ENCODE measurements at places on chromosomes 7 and 10. TPM values are rescaled to one million over a fixed set of nuclear protein-coding genes. Genes with fewer than 3 reads are reported as not detected.

TUBB8 gene
- total RNA-seq, result not detected

CHST15 gene
- 36.7 TPM for total RNA-seq

GAD2 gene
- total RNA-seq, result 29.6 TPM

TWNK gene
- 5.6 TPM for total RNA-seq

CALHM2 gene
- 4.9 TPM for total RNA-seq

CCL24 gene
- total RNA-seq, result not detected

FAM13C gene
- 66.1 TPM for total RNA-seq

DDC gene
- total RNA-seq, result 1.2 TPM

CLRN3 gene
- total RNA-seq, result 0.27 TPM

MSS51 gene
- 6.5 TPM for total RNA-seq

SPDYE8 gene
- not detected for total RNA-seq

RNF32 gene
- 1.4 TPM for total RNA-seq

RNF133 gene
- total RNA-seq, result 7.3 TPM

WASHC2C gene
- total RNA-seq, result 40.6 TPM

CNNM1 gene
- 6.3 TPM for total RNA-seq

ALKBH4 gene
- 13.8 TPM for total RNA-seq

ING3 gene
- 31.8 TPM for total RNA-seq

PIK3AP1 gene
- 2.1 TPM for total RNA-seq

PRKRIP1 gene
- total RNA-seq, result 18.3 TPM

LIPK gene
- total RNA-seq, result not detected

SLC25A28 gene
- total RNA-seq, result 22.1 TPM

C7orf33 gene
- total RNA-seq, result 0.64 TPM

PLEKHA1 gene
- 34.0 TPM for total RNA-seq

NPC1L1 gene
- total RNA-seq, result not detected

UTF1 gene
- not detected for total RNA-seq

MUC3A gene
- 1.5 TPM for total RNA-seq

DCLRE1A gene
- 12.7 TPM for total RNA-seq

POLR2J2 gene
- total RNA-seq, result 15.3 TPM

TMEM229A gene
- 2.4 TPM for total RNA-seq

ADRA2A gene
- total RNA-seq, result 8.5 TPM

TMED4 gene
- 79.8 TPM for total RNA-seq

KRIT1 gene
- 80.9 TPM for total RNA-seq

TPK1 gene
- 8.0 TPM for total RNA-seq

FAM25C gene
- not detected for total RNA-seq

AUTS2 gene
- 298 TPM for total RNA-seq

Data from cerebellum (tissue), 4 donors.